ENCODE measurements at places on chromosomes 4 and X.

DNA sequence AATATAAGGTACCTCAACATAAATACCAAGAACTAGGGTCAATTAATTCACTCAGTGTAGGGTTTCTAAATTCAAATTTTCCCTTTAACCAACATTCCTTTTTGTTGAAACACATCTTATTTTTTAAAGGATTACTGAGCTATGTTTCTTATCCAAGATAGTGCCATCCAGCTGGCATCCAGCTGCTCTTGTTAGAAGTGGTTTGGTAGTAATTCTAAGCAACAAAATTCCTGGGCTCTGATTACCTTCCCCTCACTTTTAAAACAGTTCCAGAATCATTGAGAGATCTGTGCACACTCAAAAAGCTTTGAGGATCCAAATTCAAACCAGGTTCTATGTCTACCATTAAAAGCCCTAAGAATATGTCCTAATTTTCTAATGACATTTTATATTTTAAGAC lies 583.7 kb downstream of the TRIML1 start:
- no peak for DNase-seq

DNA sequence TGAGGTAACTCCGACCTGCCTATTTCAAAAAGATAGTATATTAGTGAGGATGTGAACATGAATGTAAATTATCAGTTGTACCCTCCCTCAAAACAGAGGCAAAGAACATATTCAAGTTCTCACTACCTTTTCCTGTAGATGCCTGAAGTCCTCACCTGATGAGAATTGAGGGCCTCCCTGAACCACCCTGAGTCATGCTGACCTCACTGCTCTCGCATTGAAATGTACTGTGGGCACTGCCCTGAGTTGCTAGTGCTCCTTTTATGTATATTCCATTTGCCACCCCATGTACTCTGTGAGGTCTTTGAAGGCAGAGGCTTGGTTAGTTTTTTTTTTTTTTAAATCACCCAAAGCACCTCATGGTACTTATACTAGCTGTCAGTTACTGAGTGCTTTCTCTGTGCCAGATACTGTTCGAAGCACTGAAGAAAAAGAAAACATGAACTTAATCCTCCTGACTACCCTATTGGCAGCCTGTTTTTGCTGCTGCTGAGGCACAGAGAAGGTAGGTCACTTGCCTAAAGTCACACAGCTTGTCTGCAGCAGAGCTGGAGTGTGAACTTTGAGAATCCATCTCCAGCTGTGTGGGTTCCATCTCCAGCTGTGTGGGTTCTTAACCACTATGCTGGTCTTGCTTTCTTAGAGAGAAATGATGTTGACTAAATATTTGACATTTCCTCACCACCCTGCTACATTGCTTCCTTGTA lies 253.1 kb upstream of the GPC4 start:
- DNase-seq = no peak

DNA sequence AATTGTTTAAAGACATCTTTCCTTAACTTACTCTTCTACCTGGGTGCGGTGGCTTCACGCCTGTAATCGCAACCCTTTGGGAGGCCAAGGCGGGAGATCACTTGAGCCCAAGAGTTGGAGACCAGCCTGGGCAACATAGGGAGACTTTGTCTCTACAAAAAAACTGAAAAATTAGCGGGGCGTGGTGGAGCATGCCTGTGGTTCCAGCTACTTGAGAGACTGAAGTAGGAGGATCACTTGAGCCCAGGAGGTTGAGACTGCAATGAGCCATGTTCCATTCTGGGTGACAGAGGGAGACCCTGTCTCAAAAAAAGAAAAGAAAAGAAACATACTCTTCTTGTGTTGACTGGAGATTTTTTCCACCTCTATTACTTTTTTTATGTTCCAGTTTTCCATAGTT lies 181.9 kb downstream of the RAPGEF2 start:
- DNase-seq = no peak

GRCh38 chrX:31179203-31179602 lies 107.4 kb upstream of the FTHL17 start:
- DNase-seq = no peak

DNA sequence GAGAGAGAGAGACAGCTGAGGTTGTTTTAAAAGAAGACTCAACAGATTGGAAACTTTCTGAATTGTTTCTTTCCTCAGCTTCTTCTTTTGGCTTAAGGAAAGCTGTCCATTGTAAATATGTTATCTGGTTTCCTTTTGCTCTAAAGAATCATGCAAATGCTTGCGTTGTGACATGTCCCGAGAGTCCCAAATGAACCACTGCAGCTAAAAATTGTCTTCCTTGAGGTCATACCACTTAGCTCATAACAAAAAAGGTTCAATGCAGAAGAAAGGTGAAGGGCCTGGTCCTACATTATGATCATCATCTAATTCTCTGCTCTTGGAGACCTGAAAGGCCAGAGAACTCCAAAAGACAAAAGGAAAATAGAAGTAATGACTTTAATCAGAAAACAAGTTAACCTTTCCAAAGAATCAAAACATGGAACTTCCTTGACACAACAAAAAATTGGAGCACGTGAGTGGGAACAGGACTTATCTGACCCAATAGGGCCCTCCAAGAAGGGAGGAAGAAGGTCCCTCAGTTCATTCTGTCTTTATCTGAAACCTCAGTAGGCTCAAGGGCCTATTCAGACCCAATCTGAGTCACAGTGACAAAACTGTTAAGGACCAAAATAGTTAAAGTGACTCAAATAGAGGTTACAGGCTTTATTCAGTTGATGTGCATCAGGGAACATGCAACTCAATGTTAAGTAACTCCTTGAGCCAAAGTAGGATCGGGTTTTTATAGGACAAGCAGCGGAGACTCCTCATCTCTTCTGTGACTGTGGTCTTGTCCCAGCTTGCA lies 14.7 kb upstream of the VSIG1 start:
- no peak for DNase-seq

- no peak for DNase-seq
Observed at GRCh38 chr4:30722092-30722358, 1.9 kb downstream of the PCDH7 start.

DNA sequence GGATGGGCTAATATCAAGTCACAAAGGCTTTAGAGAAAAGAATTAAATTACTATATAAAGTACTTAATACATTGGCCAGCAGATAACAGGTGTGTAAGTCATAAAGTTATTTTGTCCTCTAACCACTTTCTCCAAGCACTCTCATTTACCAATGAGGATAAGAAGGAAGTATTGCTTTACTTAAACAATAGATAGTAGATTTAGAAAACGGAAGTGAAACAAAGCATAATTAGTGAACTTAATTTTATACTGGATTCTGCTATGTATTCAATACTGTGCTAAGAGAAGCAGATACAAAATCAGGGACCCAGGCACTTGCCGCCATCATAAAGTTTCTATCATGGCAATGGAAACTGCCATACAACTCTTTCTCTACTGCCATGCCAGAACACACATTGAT lies 24.0 kb downstream of the AFM start:
- DNase-seq = no peak

DNA sequence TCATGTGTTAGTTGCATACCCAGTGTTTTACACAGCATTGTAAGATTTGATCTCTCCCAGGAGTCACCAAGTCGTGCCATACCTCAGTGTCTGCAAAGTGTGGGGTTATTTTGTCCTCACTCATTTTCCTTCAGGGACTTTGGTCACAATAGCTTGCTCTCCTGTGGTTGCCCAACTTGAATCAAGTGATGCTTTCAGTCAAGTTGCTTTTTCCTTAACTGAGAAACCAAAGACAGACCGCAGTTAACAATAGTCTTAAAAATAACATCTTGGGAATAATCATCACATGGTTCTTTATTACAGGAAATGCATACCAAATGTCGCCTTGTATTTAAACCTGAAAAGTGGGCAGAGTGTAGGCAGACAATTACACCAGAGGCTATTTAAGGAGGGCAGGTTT lies 44.5 kb upstream of the NDP start:
- no peak for DNase-seq

Data from stimulated activated CD8-positive, alpha-beta memory T cell treated with anti-CD3 and anti-CD28 coated beads, Interleukin-15, amount 100 ng/mL, for 48 hours (primary cell).